Right cardiac atrium (tissue), 5 donors: ENCODE measurements at places on chromosomes 5 and 9. TPM values are rescaled to one million over a fixed set of nuclear protein-coding genes. Genes with fewer than 3 reads are reported as not detected.

The CCL21 gene
- 3.8 TPM for total RNA-seq

The DBH gene
- total RNA-seq, result not detected

The PDCD1LG2 gene
- 3.3 TPM for total RNA-seq

The CDX1 gene
- total RNA-seq, result not detected

DNA sequence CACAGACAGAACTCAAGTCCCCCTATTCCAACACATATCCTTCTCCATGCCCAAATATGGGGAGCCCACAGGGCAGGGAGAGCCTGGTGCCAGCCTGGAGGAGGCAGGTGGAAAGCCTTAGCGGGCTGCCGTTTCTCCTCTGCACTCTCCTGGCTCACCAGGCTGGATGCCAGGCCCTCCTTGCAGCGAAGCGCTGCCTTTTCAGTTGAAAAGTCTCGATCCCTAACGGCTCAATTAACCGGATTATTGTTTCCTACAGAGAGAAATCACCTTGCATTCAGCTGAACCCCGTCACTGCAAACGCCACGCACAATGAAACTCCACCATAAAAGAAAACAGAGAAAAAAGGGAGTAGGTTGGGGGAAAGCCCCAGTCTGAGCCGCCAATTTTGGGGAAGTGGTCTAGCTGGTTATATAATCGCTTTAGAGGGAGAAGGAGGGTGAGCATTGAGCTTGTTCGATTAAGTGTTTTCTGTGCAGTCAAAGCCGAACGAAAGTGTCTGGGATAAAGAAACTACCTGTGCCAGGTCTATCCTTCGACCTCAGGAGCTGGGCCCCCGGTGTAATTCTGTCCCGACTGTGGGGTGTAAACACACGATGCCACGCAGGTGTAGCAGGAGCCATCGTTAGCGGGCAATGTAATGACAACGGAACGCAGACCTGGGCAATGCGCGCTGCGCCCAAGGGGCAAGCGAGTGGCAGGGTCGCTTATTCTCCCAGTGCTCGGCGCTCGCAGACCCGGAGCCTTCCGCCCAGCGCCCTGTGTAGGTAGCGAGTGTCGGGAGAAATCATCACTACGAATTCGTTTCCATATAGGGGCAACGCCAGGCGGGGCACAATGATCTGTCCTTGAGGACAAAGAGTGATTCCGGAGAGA is 3.8 kb downstream of the BARHL1 start:
- DNase-seq, result no peak

GRCh38 chr9:132094314-132094791 is 14.7 kb upstream of the MED27 start:
- no peak for DNase-seq

GRCh38 chr5:149561848-149562247 is 10.6 kb upstream of the CSNK1A1 start:
- DNase-seq, result no peak

GRCh38 chr5:145056800-145057199 is 778.3 kb downstream of the PRELID2 start:
- DNase-seq, result no peak

- peak; percentile 49 for DNase-seq
Observed at GRCh38 chr5:150499437-150499956, 8.4 kb upstream of the NDST1 start.

DNA sequence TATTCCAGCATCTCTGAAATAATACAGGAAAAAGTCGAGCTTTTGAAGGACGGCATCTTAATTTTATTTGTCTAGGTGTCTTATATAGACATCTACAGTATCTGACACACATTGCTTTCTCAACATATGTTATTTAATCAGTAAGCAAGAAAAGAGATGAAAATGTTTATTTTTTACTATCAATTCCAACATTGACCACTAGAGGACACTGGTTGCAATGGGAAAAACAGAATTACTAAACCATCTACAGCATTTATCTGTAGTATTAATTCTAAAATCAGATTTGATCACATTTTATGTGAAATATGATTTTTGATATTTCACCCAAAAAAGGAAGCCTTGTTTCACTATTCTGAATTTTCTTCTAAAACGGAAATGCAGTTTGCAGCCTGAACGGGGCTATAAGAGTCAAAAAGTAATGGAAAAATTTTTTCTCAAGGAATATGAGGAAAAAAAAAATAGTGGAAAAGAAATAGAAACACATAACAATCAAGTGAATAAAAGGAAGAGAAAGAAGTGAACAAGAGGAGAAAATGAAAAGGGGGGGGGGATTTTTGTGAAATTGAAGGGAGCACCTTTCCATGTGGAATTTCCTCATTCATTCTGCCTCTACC is 98.6 kb downstream of the OSTF1 start:
- no peak for DNase-seq

GRCh38 chr5:36285837-36286615 is 15.7 kb downstream of the RANBP3L start:
- no peak for DNase-seq

GRCh38 chr5:112757468-112758208 is 20.0 kb downstream of the APC start:
- DNase-seq, result no peak

- DNase-seq, result no peak
Observed at GRCh38 chr5:153891394-153891793, 147.3 kb downstream of the FAM114A2 start.

DNA sequence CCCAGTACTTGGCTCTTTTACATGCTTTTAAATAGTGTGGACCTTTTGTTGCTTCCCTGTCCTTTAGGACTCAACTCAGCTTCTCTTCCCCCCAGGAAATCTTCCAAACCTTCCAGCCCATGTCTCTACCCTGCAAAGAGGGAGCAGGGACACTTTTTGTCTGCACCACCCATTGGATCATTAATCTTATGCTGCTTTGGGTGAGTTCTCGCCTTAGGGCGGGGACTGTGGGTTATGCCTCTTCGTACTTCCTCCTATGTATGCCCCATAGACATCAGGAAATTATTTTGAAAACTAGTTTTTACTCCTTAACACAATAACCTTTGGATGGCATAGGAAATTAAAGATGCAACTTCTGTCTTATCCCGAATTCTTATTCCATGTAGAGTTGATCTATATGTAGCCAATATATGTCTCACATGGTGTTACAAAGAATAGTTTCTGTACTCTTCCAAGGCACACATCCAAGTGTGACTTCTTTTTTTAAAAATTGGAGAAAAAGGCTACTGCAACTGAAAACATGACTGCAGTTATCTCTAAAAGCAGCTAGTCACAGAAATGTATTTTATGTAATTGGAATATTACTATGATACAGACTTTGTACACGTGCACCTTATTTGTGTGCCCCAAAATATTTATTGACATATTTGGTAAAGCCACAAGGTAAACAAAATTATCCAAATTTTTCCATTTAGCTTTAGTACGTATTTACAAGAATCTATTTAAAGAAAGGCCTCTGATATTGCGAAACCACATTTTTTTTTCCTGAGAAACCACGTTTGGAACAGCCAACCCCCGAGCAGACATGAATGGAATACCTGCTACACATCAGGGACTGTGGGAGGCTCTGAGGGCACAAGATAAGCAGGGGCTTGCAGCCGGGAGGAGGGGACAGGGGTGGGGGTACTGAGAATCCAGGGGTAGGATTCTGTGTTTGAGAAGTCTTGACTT is 133.6 kb downstream of the WDR41 start:
- DNase-seq, result no peak
